ENCODE measurements at places on chromosomes 12 and 14.

- no peak for DNase-seq
Measured at GRCh38 chr14:58138031-58138713, 13.8 kb downstream of the ARMH4 start.

- DNase-seq: peak; percentile 20
Measured at GRCh38 chr12:105705765-105706164, 375.3 kb downstream of the C12orf75 start.

- DNase-seq: peak; percentile 46
Measured at GRCh38 chr14:106843951-106844483, 1317.6 kb downstream of the TMEM121 start.

- no peak for DNase-seq
Measured at GRCh38 chr12:126389961-126390360, 1324.7 kb downstream of the AACS start.

DNA sequence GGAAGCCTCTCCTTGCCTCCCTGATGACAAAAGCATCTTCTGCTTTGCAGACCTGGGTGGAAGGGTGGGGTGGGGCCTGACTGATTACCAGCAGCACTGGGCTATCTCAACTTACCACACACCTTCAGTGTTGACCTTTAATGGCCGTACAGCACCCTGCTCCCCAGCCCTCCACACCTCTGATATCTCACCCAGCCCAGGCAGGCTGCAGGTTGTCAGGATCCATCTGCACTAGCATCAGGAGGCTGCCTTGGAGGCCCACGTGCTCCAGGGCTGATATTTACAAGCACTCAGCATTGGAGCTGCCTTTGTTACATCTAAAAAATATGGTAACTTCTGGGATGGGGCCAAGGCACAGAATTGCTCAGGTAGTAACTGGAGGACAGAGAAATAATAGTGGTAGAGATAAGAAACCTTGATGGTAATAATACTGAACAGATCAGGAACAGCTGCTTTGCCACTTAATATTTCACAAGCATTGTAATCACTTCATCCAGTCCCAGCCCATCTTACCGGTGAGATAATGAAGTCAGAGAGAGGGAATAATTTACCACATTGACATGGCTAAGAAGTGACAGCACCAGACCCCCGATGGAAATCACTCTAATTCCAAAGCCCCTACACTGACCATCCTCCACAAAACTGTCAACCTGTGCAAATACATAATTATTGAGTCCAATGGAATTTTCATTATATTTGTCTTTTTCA is 125.2 kb upstream of the RFLNA start:
- DNase-seq: no peak

DNA sequence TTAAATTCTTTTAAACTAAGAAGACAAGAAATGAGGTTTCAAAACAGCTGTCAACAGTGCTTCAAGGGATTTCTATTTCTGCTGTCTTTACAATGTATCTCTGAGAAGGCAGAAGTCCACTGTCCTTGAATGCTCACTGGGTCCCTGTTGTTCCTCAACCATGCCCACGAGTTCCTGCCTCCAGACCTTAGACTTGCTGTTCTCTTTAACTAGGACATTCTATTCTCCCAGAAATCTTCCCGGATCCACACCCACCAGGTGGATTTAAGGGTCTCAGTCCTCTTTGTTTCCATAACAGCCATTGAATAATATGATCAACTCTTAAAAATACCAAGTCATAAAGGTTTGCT is 6.7 kb upstream of the SLC41A2 start:
- no peak for DNase-seq

GRCh38 chr12:68178774-68179439 is 19.4 kb upstream of the IFNG start:
- DNase-seq: no peak

- peak; percentile 74 for DNase-seq
Measured at GRCh38 chr12:124764451-124764850, 99.2 kb downstream of the SCARB1 start.

DNA sequence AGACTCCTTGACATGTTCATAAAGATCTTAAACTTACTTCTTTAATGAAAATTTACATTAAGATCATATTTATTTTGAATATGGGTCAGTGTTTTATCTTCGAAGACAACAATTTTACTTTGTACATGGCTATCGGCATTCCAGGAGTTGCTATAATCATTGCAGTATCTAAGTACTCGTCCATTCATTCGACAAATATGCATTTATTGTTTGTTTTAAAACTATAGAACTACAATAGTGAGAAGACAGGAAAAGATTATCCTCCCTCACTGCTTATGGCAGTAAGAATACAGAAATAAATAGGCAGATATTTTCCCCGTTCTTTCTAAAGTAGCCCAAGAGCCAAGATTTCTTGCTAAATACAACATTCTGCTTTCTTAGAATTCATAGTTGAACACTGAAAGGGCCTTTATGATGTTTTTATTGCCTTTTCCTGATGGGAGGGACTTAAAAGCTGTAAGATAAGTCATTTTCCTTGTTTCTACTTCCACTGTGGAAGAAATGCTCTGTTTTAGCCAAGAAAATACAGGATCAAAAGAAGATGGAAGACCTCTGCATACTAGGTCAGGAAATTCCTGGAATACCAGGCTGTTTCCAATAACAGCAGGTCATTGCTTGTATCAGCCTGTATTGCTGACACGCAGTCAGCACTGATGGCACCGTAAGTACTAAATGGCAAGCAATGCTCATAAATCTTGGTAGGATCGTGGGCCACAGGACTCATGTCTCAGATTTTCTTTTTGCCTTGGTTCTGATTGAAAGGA is 521.0 kb upstream of the ATP2B1 start:
- DNase-seq: no peak

DNA sequence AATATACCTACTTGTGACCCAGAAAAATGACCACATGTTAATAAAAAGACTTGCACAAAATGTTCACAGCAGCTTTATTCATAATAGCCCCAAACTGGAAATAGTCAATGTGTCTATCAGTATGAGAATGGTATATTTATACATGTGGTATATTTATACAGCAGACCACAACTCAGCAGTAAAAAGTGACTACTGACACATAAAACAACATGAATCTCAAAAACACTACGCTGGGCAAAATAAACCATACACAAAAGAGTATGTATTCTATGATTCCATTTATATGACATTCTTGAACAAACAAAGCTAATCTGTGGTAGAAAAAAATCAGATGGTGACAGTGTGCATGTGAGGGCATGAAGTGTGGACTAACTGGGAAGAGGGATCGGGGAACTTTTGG is 35.1 kb downstream of the ARF6 start:
- DNase-seq: no peak

- no peak for DNase-seq
Measured at GRCh38 chr14:75457648-75458165, 29.9 kb downstream of the JDP2 start.

- no peak for DNase-seq
Measured at GRCh38 chr12:116670859-116671258, 67.0 kb downstream of the SPRING1 start.

GRCh38 chr14:89600950-89601826 is 184.2 kb upstream of the FOXN3 start:
- DNase-seq: no peak

DNA sequence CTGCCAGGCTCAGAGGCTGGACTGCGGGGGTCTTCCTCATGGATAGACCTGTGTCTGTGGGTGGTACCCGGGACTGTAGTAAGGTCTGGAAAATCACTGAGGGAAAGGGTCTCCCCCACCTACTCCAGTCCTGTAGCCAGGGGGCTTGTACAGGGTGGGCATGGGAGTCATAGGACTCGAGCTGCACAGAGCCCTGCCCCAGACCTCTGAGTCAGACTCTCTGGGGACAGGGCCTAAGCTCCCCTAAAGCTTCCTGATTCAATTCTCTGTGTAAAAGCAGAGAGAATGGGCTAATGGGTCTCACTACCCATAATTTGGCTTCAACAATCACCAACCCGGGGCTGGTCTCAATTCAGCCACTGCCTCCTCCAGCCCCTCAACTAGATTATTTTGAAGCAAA is 27.0 kb downstream of the LRTM2 start:
- no peak for DNase-seq

GRCh38 chr14:77053046-77053841 is 24.7 kb upstream of the IRF2BPL start:
- DNase-seq: peak; percentile 87
